ENCODE measurements at places on chromosomes 2 and 18.

DNA sequence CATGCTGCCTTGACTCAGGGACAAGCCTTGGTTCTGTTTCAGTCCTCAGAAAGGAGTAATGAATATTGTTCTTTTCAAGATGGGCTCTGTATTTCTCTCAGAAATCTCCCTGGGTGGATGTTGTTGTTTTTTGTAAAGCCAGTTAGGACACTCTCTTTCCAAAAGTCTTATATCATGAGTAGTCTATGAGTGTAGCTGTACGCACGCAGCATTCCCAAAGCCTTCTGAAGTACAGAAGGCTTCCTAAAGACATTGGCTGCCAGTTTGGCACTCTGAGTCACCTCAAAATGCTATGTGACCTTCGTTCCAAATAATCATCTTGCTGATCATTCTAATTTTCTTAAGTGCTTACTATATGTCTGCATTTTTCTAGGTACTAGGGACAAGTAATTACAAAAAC is 16.7 kb upstream of the GTF2A1L start:
- no peak overlapping the region for H3K4me3 ChIP-seq
- H3K36me3 ChIP-seq = peaks cover 14% of the 10 kb centered on the region
- H3K27me3 ChIP-seq = no peaks in the 10 kb centered on the region
- no peak for DNase-seq

GRCh38 chr2:203909974-203910373 is 26.6 kb upstream of the ICOS start:
- no peaks in the 10 kb centered on the region for H3K36me3 ChIP-seq
- no peak for DNase-seq
- peak overlapping the region; percentile 19 for H3K27ac ChIP-seq
- peaks cover 7% of the 10 kb centered on the region for H3K4me1 ChIP-seq
- H3K27me3 ChIP-seq = no peaks in the 10 kb centered on the region

- no peak for DNase-seq
- H3K27me3 ChIP-seq = no peaks in the 10 kb centered on the region
- no peaks in the 10 kb centered on the region for H3K4me1 ChIP-seq
- no peak overlapping the region for H3K4me3 ChIP-seq
Measured at GRCh38 chr2:211436182-211436581, 879.8 kb downstream of the CPS1 start.

GRCh38 chr18:26649193-26649543 is 100.8 kb upstream of the KCTD1 start:
- H3K4me3 ChIP-seq = no peak overlapping the region
- H3K36me3 ChIP-seq = no peaks in the 10 kb centered on the region
- no peaks in the 10 kb centered on the region for H3K27me3 ChIP-seq
- no peak for DNase-seq
- H3K4me1 ChIP-seq = no peaks in the 10 kb centered on the region
- no peak overlapping the region for H3K27ac ChIP-seq

GRCh38 chr2:10839813-10840212 is 27.2 kb upstream of the PDIA6 start:
- H3K4me1 ChIP-seq = no peaks in the 10 kb centered on the region
- DNase-seq = no peak
- no peak overlapping the region for H3K4me3 ChIP-seq
- no peaks in the 10 kb centered on the region for H3K36me3 ChIP-seq
- no peak overlapping the region for H3K27ac ChIP-seq

GRCh38 chr2:178188466-178188865 is 5.8 kb upstream of the OSBPL6 start:
- H3K27me3 ChIP-seq = no peaks in the 10 kb centered on the region
- H3K4me1 ChIP-seq = no peaks in the 10 kb centered on the region
- H3K27ac ChIP-seq = no peak overlapping the region
- H3K4me3 ChIP-seq = no peak overlapping the region
- no peaks in the 10 kb centered on the region for H3K36me3 ChIP-seq

DNA sequence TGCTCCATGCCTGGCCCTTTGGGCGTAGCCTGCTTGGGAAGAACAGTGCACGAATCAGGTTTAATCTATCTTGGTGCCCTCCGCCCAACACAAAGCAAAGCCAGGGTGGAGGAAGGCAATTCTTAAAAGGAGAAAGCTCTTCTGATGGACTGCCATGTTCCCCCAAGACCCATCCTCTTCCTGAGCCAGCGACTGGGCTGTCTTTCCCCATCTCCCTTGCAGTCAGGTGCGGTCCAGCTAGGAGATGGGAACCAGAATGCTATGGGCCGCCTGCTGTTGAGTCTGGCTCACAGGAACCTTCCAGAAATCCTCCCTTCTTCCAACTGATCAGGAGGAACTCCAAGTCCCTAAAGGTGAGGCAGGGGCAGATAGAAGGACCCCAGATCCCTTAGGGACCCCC is 105.0 kb downstream of the SH3BP4 start:
- no peak overlapping the region for H3K27ac ChIP-seq
- H3K4me1 ChIP-seq = no peaks in the 10 kb centered on the region
- DNase-seq = peak; percentile 48
- no peak overlapping the region for H3K4me3 ChIP-seq
- H3K36me3 ChIP-seq = peaks cover 30% of the 10 kb centered on the region

- H3K27ac ChIP-seq = no peak overlapping the region
- no peaks in the 10 kb centered on the region for H3K4me1 ChIP-seq
- H3K4me3 ChIP-seq = no peak overlapping the region
- DNase-seq = no peak
- H3K36me3 ChIP-seq = no peaks in the 10 kb centered on the region
Measured at GRCh38 chr2:211751848-211752247, 786.8 kb downstream of the ERBB4 start.

Data from ascending aorta (tissue), 2 donors.